ENCODE measurements at places on chromosomes 11 and 22.

DNA sequence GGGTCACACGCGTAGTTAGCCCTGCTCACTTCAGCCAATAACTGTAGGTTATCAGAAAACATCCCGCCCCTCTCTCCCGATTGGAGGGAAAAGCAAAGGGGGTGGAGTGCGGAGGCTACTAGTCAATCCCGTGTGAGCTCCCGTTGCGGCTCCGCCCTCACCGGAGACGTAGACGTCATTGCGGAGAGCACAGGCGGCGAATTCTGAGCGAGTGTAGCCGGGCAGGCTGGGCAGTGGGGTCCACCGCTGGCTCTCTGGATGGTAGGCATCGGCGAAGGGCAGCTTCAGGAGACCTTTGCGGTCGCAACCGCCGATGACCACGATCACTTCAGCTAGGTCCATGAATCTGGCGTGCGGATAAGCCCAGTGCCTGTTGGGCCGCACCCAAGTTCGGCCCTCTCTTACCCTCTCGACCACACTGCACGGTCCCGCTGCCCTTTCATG is 4.7 kb downstream of the KLHL35 start:
- DNase-seq = peak; percentile 94

GRCh38 chr11:125166764-125167291 is 2.3 kb downstream of the PKNOX2 start:
- DNase-seq = no peak

DNA sequence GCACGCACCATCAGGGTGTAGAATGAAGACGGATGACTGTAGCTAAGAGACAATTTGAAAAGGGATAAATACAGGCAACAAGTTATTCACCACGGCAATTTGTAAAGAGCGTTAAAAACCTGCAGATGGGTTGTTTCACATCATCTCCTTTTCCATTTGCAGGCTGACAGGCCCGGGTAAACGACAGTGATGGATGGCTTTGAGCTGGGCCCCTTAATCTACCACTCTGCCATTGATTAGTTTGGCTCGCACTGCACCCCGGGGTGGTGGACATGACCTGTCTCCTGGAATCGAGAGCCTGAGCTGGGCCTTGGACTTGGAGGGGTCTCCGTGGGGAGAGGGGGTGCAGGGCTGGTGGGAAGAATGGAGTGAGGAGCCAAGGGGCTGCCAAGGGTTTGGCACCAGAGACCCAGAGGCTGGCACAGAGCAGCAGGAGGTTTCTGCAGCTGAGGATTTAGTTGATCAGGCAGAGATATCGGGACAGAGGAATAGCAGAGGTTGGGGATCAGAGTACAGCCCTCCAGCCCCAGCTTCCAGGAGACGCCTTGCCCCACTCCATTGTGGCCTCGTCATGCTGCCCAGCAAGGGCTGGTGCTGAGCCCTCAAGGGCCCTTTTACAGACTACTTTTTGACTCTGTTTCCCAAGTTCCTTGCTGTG is 110.6 kb upstream of the NECTIN1 start:
- DNase-seq = no peak

DNA sequence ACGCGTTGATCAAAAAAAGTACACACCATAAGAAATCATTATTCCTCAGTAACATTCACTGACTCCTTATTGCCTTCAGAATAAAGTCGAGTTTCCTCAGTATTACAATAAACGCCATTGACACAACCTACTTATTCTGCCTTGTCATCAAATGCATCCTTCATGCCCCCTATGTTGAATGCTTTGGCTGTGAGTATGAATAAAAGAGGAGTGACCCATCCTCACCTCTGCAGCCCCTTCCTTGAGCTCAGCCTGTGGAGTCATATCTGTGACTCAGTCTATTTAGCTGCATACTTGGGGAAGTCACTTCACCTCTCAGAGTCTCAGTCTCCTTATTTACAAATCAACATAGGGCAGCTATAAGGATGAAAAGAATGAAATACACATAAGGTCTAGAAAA is 65.1 kb downstream of the USP35 start:
- no peak for DNase-seq
